NCI-H345 (cell line): ENCODE measurements at places on chromosomes 13 and 19.
A peak's percentile ranks its signal among the peaks of the same experiment; 100 is the strongest.

GRCh38 chr13:86986448-86986847 lies 684.7 kb upstream of the SLITRK5 start:
- DNase-seq, result peak; percentile 55

- DNase-seq, result peak; percentile 78
Observed at GRCh38 chr19:28456252-28456651, 756.7 kb downstream of the UQCRFS1 start.

- DNase-seq, result no peak
Observed at GRCh38 chr19:42096255-42096837, 20.4 kb downstream of the ZNF574 start.

DNA sequence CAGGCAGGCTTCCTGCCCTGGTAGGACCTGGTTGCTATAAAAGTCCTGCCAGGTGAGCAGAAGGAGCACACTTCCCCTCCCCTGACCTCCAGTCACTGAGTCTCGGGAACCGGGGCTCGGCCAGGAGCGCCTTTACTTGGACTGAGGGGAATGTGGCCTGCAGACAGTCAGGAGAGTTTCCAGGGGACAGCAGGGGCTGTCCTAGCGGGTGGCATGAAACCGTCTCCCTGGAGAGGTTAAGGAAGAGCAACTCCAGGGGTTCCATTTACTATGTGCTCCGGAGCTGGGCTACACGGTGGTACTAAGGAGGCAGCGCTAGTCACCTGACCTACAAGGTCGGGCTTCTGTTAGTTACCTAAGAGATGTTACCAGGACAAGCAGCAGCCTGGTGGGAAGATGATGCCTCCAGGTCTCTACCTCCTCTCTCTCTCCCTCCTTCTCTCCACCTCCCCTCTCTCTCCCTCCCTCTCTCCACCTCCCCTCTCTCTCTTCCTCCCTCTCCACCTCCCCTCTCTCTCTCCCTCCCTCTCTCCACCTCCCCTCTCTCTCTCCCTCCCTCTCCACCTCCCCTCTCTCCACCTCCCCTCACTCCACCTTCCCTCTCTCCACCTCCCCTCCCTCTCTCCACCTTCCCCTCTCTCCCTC lies 4.1 kb upstream of the CNOT3 start:
- peak; percentile 86 for DNase-seq

DNA sequence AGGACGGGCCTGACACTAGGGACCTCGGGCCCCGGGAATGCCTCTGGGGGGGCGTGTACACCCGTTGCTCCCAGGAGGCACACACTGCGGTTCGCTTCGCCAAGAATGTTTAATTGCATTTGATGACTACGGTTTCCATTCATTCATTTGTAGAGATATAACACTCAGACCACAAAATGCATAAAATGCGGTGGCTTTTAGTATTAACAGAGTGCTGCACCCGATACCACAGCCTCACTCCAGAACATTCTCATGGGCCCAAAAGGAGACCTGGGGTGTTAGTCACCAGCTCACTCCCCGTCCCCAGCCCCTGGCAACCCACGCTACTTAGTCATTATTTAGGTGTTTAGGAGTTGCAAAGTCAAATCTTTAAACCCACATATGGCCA lies 21.8 kb downstream of the HCN2 start:
- DNase-seq, result no peak

DNA sequence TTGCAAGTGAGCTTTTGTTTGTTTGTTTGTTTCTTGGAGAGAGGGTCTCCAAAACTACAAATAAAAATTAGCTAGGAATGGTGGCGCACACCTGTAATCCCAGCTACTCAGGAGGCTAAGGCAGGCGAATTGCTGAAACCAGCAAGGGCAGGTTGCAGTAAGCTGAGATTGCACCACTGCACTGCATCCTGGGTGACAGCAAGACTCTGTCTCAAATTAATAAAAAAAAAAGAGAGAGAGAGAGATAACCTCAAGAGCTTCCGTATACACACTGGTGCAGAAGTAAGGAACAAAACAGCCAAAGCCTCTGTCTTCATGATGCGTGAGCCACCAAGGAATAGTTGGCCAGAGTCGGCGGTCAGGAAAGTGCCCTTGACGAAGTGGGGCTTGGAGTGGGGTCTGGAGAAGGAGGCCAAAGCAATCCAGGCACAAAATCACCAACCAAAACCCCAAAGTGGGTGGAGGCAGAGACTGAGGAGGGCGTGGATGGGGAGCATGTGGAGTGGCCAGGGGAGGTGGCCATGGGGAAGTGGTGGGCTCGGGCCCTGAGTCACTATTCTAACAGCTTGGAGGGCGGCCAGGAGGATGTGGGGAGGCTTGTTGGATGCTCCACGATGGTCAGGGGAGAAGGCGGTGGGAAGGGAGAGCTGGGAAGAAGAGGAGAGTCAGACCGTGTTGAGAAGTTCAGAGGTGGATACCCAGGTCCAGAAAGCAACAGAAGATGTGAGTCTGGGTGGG lies 21.2 kb upstream of the TOMM40 start:
- DNase-seq, result no peak

DNA sequence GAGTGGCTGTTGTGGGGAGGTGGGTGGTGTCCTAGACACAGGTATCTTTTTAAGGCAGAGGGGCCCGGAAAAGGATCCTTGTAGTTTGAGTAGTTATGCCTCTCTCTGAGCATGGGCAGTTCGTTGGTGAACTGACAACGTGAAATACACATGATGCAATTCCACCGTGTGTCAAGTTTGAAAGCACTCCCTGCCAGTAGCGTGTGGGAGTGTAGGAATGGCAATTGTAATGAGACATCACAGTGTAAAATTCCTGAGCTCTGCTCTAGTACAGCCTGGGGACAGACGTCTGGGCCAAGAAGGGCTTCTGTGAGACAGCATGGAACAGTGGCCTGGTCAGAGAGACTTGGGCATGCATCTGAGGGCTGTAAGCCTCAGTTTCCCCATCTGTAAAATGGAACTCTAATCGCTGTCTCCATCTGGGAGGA lies 10.4 kb upstream of the ASF1B start:
- no peak for DNase-seq
